ENCODE measurements at places on chromosomes 16 and 17.

DNA sequence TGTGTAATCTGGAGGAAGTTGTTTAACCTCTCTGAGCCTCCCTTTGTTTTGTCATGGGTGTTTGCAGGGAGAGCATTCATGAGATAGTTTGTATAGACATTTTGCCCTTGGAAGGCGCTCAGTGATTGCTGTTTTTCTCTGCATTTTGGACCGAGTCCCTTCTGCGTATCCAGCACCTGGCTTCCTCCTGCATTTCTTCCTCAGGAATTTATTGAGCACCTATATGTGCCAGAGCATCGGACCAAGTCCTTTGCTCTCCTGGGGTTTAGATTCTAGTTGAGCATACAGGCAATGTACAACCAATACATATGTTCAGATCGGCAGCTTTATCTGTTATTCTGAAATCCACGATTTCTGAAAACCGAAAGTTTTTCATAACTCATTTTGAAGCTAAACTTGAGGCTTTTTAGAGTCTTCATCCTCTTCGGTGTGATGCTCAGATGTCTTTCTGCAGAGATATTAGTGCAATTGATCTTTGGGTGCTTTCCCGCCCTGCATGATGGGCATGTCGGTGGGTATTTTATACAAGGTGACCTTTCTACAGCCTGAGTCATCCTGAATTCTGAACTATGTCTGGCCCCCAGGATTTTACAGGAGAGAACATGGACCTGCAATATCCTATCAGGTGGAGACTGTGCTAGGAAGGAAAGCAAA, 4.1 kb downstream of the IL4R start:
- no peak for DNase-seq

DNA sequence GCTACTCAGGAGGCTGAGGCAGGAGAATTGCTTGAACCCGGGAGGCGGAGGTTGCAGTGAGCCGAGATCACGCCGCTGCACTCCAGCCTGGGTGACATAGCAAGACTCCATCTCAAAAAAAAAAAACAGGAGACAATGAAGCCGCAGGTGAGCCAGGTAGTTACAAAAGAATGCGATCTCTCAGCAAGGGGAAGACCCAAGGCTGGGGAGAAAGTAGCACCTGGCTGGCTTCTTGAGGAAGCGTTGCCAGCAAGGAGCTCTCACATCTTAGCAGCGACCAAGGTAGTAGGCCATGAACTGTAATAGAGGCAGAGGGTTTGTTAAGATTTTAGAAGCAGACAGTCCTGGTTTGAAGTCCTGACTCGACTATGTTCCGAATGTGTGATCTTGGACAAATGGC, 175.0 kb downstream of the AIPL1 start:
- DNase-seq, result no peak

DNA sequence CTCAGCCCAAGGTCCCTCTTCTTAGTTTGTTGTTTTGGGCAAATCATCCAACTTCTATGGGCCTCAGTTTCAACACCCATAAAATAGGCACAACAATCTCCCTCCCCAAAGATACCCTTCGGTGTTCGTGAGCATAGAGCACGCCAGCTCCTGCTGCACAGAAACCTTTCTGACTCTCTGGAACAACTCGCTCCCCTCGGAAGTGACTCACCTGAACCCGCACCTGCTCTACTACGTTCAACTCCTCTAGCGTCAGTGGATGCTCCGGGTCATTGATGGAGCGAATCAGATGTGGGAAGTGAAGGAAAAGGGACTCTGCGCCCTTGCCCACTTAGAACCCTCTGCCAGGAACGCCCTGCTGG, 445 bp downstream of the CIAO2B start:
- DNase-seq, result no peak

DNA sequence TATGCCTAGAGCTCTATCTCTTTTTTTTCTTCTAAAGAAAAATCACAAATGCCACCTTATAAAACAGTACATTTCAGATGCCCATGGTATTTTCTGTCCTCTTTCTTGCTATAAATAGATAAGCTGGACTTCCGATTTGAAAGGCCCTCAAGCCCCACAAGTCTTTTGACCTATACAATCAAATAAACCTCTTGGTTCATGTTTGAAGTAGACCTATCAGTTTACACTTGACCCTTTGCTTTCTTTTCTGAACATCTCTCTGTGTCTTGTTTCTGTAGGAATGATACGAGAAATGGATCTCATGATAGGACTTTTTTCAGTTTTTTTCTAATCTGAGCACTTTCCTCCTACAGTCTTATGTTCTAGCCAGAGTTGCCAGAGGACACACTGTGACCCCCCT, 327.2 kb downstream of the SOX9 start:
- DNase-seq, result no peak

- DNase-seq, result no peak
Observed at GRCh38 chr16:14302399-14303181, 231.5 kb downstream of the MRTFB start.

DNA sequence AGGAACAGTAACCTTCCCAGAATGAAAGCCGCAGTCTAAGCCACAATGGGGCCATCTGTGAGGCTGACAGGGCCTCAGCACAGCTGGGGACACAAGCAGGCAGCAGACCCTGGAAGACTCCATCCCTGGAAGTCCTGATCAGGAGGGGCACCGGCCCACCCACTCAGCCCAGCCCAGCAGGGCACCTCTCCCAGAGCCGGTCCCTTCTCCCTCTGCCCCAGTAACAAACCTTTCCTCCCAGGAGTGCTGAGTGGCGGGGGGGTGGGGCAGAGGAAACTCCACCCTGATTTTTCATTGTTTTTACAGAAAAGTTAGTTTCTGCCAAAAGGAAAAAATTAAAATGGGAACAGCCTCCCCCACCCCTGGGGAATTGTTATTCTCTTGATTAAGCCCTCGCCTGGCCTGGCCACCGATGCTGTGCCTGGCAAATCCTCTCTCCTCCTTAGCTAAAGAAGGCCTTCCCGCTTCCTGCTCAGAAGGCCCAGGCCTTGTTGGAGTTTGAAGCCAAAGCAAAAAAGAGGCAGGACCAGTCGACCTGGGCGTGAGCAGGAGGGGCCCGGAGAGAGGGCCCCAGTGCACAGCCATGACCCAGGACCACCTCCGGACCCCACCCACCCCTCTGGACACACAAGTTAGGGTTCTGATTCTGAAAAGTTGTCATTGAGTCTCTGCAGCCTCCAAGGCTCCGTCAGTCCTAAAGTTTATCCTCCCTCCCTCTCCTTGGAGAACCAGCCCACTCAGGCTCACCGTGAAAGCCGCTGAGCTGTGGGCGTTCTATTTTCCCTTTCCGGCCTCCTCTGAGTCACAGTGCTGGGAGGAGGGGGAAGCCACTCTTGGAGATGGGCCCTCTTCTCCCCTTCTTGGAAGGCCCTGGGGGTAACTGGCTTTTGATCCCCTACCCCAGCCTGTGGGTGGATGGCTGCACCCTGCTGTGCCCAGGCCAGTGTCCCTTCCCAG, 128.4 kb upstream of the TNRC6C start:
- DNase-seq, result no peak

GRCh38 chr17:49180303-49180702, 30.1 kb downstream of the GNGT2 start:
- peak; percentile 55 for DNase-seq

DNA sequence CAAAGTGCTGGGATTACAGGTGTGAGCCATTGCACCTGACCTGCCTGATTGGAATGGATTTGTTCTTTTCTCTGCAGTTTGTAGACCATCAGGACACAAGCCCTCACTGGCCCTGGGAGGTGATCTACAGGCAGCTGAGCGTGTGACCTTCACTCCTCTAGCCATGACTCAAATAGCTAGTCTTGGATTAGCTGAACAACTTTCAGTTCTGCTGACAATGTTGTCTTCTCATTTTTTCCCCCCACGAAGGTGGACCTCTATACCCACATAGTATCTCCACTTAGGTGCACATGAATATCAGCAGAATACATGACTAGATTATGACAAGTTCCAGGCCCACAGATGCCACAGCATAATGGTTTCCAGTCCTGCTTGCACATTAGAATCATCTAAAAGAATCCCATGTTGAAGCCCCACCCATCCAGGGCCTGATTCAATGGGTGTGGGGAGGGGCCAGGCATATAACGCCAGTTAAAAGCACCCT, 36.8 kb downstream of the HS3ST3B1 start:
- DNase-seq, result no peak

DNA sequence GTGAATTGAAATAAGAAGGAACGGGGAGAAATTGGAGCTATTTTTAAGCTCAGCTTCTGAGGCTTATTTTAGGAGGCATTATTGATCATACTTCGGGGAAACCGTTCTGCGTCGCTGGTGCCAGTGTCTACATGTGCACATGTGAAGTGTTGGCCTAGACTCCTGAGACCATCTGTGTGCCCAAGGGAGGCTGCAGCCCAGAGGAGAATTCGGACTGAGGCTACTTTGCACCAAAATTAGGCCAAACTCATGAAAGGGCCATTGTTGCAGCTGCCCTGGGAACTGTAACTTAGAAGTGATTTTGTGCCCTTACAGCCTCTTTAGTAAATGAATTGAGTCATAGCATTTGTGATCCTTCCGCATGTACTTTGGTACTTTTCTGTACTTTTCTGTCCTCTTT, 102.0 kb upstream of the NOL11 start:
- DNase-seq, result no peak
